Ureter (tissue), 1 donor: ENCODE measurements at places on chromosomes 3 and 15. TPM values are rescaled to one million over a fixed set of nuclear protein-coding genes. Genes with fewer than 3 reads are reported as not detected.
A peak's percentile ranks its signal among the peaks of the same experiment; 100 is the strongest.

TM4SF18 gene
- total RNA-seq = 3.7 TPM

DGKG gene
- 16.2 TPM for total RNA-seq

GP5 gene
- total RNA-seq = 0.21 TPM

PDZRN3 gene
- 38.3 TPM for total RNA-seq

PTX3 gene
- 2.1 TPM for total RNA-seq

CFAP92 gene
- 2.1 TPM for total RNA-seq

ALG1L2 gene
- total RNA-seq = 0.99 TPM

IGSF10 gene
- total RNA-seq = 3.3 TPM

GOLGA6L7 gene
- not detected for total RNA-seq

GRCh38 chr3:127220497-127220896, 27.6 kb downstream of the PRR23E start:
- no peak for DNase-seq

- no peak for DNase-seq
Observed at GRCh38 chr3:108346301-108347227, 50.2 kb downstream of the HHLA2 start.

DNA sequence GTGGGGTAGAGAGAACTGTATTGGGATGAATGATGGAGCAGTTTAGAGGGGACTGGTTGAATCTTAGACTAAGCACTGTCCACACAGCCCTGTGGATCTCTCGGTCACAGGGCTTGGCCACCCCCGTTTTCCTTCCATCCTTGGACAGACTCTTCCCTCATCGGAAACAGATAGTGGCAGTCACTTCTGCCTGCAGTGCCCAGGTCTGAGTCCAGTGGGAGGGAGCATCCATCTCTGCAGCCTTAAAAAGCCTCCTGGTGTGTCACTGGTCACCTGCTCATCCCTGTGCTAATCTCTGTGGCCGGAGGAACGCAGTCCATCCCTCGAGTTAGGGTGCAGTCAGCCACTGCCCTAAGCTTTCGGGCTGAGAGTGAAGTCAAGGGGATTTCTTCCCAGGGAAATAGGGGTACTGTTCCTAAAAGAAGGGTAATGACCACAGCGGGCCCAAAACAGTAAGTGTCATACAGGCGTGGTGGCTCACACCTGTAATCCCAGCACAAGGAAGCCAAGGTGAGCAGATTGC, 32.0 kb downstream of the PLA2G4D start:
- DNase-seq = no peak

- peak; percentile 46 for DNase-seq
Observed at GRCh38 chr3:97882975-97883598, 61.3 kb downstream of the CRYBG3 start.

- no peak for DNase-seq
Observed at GRCh38 chr15:57586661-57587424, 4.9 kb upstream of the MYZAP start.

- DNase-seq = no peak
Observed at GRCh38 chr3:146589899-146590508, 15.1 kb downstream of the PLSCR5 start.

DNA sequence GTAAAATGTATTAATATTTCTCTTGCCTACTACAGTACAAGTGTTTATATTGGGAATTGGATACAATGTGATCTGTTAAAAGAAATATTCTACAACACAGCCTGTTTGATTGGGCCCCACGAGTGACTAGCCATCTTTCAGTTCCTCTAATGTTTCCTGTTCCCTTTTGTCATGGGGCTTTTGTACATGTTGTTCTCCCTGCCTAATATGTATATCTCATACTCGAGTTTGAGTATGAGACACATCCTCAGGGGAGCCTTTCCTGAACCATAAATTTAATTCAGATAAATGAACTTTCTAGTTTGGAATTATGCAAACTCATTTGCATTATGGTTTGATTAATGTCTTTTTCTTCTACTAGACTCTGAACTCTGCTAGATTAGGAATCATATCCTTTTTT, 65.5 kb downstream of the MEF2A start:
- DNase-seq = no peak

GRCh38 chr3:9255976-9256375, 6.5 kb upstream of the SRGAP3 start:
- DNase-seq = no peak

- no peak for DNase-seq
Observed at GRCh38 chr3:139928708-139929505, 6.1 kb upstream of the CLSTN2 start.

DNA sequence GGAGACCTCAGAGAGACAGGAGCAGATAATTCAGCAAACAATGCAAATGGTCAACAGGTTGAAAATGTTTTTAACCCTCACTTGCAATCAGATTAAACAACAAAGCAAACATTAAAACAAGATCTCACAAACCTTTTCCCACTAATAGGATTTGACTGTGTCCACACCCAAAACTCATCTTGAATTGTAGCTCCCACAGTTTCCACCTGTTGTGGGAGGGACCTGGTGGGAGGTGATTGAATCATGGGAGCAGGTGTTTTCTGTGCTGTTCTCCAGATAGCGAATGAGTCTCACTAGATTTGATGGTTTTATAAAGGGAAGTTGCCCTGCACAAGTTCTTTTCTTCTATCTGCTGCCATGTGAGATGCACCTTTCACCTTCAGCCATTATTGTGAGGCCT, 1.3 kb upstream of the LYSMD4 start:
- no peak for DNase-seq

DNA sequence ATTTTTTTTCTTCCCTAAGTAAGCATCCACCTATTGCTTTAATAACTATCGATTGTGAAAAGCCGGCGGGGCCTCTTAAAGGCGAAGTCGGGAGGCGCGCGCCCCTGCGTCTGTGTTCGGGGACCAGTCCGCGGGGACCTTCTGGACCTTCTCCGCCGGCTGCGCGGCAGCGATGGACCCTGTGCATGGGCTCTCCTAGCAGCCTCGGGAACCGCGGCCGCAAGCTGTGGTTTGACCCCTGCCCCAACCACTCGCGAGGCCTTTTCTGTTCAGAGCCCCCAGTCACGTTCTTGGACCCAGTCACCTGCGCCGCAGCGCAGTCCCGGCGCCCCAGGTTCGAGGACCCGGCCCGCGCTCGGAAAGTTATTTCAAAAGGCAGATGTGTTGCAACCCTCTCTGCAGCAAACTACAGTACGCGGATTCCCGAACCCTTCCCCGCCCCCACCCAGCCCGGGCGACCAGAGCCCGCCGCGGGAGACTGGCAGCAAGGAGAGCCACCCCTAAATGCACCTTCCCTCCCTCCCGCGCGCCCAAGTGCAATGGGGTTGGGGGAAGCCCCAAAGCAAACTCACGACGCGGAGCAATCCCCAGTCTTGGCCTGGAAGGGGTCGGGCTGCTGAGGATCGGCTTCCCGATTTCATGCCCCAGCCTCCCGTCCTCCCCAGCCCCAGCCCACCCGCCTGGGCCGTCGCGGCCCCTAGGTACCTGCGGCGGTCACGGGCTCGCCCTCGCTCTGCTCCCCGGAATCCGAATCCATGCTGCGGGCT, 684 bp downstream of the TNFAIP8L3 start:
- peak; percentile 62 for DNase-seq

DNA sequence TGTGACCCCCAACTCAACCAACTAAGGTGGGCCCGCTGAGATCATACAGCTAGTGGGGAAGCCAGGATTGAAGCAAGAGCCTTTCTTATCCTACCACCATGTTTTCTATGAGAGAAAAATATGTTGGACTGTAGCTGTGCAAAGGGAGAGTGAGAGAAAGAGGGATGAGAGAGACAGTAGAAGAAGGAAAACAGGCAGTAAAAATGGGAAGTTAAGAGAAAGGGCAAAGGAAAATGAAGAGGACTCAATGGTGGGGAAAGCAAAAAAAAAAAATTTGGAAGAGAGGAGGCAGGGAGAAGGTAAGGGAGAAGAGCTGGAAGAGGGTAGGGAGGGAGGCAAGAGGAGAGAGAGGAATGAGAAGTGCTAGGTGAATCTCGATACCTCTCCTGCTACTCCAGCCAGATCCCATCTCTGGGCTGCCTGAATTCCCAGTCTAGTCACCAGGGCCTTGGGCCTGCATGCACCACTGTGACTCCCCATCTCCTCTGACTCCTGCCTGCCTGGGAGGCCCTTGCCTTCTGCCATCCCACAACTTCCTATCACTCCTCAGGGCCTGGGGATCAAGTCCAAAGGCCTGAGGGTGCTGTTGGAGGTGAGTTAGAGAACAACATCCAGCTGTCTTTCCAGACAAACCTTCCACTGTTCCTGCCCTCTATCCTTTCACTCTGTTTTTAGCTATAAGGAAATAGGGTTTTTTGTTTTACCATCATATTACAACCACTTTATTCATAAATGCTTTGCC, 15.7 kb downstream of the FAM81A start:
- DNase-seq = no peak

DNA sequence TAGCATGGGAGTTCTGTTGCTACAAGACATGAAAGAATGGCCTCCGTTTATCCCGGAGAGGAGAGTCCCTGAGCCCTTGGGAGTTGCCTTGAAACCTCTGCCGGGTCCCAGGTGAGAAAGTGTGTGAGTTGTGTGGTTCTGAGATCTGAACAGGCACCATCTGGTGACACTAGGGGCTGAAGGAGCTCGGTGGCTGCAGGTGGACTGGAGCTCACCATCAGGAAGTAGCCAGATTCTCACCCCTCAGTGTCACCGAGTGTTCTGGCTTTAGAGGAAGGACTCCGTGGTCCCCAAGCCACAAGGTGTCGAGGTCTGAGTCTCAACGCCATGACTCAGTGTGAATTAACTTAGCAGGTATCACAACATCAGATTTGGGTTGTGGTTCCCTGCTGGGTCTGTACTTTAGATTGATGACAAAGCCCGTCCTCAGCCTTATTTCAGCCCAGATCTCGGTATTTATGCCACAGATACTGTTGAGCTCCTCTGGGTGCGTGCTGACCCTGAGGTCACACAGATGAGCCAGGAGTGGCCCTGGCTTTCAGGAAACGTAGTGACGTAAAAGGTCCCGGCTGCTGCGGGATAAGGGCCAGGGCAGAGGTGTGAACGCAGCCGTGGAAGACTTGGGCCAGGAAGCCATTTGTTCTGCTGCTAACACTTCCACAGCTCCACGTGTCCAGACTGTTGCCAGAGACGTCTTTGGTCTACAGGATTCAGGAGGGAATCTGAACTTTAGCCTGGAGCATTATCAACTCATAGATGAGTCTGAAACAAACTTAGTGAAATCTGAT, 54.4 kb downstream of the PGPEP1L start:
- no peak for DNase-seq
